ENCODE measurements at places on chromosomes 16 and 17.

- DNase-seq: no peak
These were observed 2.6 kb downstream of the WNT9B start for GRCh38 chr17:46853896-46854444.

DNA sequence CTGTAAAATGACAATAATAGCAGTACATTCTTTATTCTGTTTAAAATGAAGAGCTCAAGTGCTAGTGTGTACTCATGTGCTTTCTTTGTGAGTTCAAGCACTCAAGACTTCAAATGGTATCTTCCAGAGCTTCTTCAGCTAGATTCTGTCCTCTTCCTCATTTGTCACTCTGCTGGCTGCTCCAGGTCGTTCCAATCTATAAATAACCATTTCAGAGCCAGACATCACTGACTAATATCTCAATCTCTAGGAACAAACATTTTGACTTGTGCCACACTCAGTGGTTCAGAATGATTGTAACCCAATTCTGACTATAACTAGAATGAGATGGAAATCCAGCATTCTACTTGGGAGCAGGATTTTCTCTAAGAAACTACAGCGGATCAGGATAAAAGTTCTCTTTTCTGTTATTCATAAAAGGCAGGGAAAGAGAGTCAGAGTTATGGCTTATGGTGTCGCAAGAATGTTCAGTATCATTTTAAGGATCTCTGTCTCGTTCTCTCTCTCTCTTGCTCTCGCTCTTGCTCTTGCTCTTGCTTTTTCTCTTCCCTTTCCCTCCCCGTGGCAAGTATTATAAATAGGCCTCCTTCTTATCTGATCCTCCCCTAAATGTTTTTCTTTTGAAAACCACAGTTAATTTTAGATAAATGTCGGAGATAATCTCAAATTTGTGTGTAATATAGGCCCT lies 116.3 kb upstream of the MAF start:
- DNase-seq: no peak

GRCh38 chr17:74113952-74114351 lies 89.5 kb upstream of the RPL38 start:
- no peak for DNase-seq

- DNase-seq: no peak
These were observed 32.2 kb downstream of the MPHOSPH6 start for GRCh38 chr16:82137822-82138167.

DNA sequence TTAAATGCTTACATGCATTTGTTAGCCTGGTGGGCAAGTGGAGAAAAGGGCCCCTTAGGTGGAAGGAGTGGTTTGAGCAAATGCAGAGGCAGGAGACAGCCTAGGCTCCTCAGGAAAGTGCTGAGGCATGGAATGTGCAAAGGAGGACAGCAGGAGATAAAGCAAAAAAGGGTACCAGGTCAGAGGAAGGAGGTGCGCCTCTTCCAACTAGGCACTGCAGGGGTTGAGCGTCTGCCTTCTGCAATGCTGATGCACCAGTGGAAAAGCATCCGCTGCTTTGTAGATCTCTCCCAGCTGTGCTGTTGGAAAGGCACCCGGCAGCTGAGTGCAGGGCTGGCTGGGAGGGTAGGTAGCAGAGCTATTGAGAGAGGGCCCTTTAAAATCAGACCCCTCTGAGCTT lies 287.0 kb upstream of the XYLT1 start:
- no peak for DNase-seq

DNA sequence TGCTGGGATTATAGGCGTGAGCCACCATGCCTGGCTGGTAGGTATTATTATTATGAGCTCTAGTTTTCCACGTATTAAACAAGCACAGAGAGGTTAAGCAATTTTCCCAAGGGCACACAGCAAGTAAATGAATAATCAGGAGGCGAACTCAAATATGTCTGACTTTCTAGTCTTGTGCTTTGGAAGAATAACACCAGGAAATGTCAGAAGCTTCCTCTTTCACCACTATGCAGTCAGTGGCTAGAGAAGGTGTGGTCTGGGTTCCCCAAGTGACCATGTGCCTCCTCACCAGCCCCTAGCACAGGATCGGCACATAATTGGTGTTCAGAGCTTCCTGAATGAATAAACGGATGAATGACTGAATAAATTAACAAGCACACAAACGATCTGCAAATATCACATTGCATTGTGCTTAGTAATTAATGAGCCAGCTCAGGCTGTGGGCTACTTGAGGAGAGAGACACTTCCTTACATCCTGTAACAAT lies 21.6 kb upstream of the SCNN1B start:
- DNase-seq: no peak

GRCh38 chr17:42518755-42519545 lies 17.1 kb upstream of the NAGLU start:
- peak; percentile 78 for DNase-seq

- DNase-seq: no peak
These were observed 55.5 kb downstream of the HS3ST4 start for GRCh38 chr16:25747160-25747758.

- DNase-seq: peak; percentile 74
These were observed 1.2 kb upstream of the ABCA3 start for GRCh38 chr16:2341456-2342447.

- no peak for DNase-seq
These were observed 52.4 kb downstream of the CFDP1 start for GRCh38 chr16:75380870-75381269.

GRCh38 chr16:72926177-72927070 lies 121.5 kb downstream of the ZFHX3 start:
- no peak for DNase-seq

DNA sequence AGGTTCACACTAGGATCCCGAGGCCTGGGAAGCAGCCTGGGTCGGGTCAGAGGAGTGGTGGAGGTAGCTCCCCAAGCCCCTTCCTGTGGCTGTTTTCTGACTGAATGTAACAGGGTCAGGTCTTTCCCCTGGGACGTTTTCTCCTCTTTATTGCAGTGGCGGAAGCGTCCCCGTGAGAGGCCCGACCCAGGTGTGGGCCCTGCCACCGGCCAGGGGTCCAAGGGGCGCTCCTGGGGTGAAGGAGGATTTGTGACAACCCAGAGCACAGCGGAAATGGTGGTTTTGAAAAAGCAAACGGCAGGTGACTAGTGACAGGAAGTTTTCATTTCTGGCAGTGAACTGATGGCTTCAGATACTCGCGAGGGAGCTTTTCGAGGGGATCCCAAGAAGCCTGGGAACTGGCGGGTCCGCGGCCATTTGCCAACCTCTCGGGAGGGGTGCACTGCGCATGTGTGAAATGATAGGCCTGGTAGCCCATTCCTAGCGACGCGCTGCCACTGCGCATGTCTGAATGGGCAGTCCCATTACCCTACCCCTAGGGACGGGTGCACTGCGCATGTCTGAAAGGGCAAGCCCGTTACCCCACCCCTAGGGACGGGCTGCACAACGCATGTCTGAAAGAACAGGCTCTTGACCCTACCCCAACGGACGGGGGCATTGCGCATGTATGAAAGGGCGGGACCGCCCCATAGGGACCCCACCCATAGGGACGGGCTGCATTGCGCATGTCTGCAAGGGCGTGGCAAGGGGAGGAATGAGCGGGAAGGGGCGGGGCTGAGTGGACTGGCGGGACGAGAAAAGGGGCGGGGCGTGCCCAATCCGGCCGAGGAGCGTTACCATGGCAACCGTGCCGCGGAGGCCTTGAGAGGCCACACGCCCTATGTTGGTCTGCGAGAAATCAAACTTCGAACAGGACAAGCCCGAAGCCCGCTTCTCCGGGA lies 1747.9 kb downstream of the TP53TG3F start:
- no peak for DNase-seq

- DNase-seq: no peak
These were observed 86.5 kb downstream of the ABCA8 start for GRCh38 chr17:68868708-68869107.

DNA sequence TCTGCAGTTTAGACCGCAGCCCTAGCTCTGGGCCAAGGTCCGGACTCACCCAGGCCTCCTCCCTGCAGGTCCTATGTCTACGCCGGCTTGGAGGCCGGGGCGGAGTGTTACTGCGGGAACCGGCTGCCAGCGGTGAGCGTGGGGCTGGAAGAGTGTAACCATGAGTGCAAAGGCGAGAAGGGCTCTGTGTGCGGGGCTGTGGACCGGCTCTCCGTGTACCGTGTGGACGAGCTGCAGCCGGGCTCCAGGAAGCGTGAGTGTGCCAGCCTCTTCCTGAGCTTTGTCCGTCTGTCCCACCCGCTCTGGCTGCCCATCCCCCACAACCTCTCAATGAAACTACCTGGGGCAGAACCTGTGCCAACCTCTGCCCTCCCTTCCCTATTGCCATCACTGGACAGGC lies 20.1 kb downstream of the WSCD1 start:
- DNase-seq: no peak

DNA sequence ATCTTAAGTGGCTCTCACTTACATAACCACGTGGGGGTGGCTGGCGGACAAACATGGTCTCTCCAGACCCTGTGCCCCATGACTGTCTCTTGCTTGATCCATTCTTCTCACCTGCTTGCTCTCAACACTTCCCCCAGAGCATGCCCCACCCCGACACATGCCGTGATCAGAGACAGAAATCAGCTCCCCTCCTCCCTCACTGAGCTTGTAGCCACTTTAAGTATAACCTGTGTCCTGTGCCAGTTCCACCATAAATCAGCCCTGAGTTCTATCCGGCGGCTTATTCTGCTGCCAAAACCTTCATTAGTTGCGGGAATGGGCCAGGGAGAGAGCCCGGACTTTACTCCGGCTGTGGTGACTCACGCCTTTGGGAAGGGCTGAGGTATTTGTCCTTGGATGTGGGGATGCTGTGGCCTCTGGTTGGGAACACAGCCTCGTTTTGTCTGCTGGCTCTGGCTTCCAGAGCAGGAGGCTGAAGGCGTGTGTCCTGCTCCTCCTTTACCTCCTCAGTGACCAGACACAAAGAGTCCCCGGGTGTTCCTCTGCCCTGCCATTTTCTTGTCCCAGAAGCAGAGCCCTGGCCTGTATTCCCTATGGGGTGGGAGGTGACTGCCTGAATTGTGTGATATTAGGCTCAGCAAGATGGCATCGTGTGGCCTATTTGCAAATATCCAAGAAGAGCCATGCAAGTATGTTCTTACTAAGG lies 21.1 kb downstream of the ANKRD40 start:
- no peak for DNase-seq

DNA sequence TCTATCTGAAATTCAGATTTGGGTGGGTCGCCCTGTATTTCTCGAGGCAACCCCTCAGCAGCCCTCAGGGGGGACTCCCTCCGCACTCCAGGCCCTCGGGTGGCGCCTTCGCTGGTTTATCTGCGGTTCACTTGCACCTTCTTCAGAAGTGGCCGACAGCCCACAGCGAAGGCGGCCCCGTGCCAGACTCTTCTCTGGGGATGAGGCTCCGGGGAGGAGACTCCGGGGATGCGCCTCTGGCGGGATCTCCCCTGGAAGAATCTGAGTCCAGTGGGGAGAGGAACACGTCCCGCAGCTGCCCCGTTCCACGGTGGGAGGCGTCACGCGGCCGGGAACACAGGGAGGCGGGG lies 63.9 kb upstream of the DNAJA2 start:
- DNase-seq: peak; percentile 72

DNA sequence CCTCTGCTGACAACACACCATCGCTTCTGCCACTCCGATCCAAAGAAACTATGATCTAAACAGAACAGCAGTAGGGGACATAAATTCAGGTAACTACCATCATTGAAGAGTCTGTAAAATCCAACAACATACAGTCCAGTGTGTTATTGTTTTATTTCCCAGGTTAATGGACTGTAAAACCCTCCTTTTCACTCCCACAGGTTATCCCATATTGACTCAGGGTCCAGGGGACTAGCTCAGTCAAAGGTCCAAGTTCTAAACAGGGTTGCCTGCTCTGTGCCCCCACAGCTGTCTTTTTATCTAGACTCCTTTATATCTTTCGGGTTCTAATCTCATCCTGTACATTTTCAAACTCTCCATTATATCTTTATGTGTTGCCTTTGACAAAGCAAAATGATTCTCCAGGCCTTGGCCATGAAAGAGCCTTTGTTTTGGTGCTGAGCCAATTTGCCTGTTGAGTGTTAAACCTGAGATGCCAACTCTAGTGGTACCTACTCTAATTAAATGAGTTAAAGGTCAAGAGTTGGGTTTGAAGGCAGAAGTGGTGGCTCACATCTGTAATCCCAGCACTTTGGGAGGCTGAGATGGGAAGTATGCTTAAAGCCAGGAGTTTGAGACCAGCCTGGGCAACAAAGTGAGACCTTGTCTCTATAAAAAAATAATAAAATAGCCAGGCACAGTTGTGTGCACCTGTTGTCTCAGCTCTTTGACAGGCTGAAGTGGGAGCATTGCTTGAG lies 80.5 kb downstream of the SNX11 start:
- no peak for DNase-seq

- DNase-seq: peak; percentile 33
These were observed 33.5 kb upstream of the ERN1 start for GRCh38 chr17:64163468-64163867.

DNA sequence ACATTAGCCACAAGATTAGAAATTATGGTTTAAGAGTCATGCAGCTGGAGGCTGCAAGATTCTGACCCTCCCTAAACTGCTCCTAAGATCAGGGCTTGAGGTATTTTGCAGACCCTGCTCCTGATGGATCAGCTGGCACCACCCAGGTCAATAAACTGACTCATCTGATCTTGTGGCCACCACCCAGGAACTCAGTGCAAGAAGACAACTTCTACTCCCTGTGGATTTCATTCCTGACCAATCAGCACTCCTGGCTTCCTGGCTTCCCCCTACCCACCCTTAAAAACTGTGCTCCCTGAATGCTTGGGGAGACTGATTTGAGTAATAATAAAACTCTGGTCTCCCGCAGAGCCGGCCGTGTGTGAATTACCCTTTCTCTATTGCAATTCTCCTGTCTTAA lies 25.0 kb upstream of the MILR1 start:
- DNase-seq: no peak

- no peak for DNase-seq
These were observed 206.7 kb downstream of the CDH13 start for GRCh38 chr16:82833378-82833993.

GRCh38 chr16:1150511-1150982 lies 2.4 kb upstream of the CACNA1H start:
- DNase-seq: no peak

DNA sequence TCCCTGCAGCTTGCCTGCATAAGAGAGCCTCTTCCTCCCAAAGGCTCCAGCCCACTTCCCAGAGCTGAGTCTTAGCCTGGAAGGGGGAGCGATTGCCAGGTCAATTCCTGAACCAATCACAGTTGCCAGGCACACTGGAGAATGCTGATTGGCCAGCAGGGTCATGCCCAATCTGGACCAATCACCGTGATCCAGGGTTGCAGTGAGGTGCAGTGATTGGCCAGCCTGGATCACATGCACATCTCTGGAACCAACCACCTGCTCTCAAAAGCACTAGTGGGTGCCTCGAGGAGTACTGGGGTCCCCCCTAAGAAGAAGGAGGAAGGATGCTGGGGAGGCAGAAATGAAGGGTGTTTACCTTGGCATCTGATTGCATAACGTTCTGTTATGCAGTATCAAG lies 18.4 kb downstream of the NAGPA start:
- no peak for DNase-seq

- no peak for DNase-seq
These were observed 6.9 kb downstream of the MLLT6 start for GRCh38 chr17:38711792-38712571.
